ENCODE measurements at places on chromosomes 12 and 14.

DNA sequence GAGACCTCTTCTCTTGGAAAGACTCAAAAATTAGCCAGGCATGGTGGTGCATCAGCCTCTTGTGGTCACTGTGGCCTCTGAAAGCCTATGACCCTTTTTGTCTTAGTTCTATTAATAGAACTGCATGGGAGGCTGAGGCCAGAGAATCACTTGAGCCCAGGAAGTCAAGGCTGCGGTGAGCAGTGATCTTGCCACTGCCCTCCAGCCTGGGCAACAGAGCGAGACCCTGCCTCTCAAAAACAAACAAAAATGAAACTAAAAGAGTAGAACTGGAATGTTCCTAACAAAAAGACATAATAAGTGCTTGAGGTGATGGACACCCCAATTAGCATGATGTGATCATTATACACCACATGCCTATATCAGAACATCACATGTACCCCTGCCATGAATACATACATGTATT lies 197.0 kb upstream of the EEA1 start:
- DNase-seq: no peak

GRCh38 chr12:29255042-29255441 lies 106.0 kb downstream of the FAR2 start:
- no peak for DNase-seq

DNA sequence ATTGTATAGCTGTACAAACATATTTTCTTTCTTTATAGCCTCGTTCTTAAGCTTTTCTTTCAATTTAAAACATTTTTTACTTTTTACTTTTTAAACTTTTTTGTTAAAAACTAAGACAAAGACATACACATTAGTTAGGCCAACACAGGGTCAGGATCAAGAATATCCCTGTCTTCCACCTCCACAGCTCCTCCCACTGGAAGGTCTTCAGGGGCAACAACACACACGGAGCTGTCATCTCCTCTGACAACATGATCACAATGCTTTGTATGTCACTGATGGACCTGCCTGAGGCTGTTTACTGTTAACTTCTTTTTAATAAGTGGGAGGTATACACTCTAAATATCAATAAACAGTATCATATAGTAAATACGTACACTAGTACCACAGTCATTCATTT lies 191.3 kb downstream of the SYT10 start:
- no peak for DNase-seq

DNA sequence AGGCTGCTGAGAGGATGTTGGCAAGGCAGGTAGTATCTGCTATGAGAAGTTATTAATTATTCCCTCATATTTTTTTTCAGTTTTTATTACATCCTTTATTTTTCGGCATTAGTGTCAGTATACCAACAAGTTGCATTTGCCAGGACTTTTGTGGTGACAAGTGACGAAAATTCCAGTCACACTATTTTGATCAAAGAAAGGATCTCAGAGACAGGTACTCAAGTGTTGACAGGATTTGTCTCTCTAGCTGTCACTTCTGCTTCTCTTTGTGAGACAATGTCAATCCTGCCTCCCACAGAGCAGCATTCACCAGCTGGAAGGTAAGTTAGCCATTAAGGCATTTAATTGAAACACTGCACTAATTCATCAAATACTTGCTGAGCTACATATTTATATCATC lies 18.0 kb upstream of the IFNG start:
- DNase-seq: no peak
